Cerebellar nuclear complex (tissue), 1 donor: ENCODE measurements at places on chromosomes 6 and 20.

GRCh38 chr6:34914358-34914757 is 25.3 kb downstream of the ANKS1A start:
- no peak for DNase-seq

GRCh38 chr20:24955045-24955444 is 6.0 kb downstream of the CST7 start:
- no peak for DNase-seq

DNA sequence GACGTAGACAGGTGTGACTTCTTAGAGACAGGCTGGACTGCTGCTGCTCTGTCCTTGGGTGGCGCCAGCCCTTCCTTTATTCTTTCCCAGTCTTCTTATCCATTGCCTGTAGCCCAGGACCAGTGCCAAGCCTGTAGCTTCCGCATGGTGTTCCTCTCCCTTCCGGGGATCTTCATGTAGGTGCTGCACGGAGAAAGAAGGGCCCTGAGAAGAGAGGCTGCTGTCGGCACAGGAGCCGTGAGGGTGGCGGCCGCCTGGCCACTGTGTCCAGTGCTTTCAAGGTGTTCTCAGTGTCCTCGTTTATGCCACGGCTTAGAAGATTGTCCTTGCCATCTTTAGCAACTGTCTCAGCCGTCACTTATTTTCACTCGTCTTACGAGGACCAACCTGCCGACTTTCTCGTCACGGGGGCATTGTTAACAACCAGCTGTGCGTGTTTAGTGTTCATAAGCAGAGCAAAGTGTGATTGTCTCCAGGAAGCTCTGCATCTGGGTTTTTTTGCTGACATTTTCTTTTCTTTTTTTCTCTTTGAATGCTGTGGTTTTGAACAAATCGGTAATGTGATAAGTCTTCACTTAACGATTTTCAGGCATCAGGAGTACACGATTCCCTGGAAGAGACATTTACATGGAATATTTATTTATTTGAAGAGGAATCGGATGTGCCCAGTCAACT is 61.2 kb downstream of the PPP1R14C start:
- DNase-seq, result no peak

- no peak for DNase-seq
Observed at GRCh38 chr6:149474108-149474935, 10.5 kb downstream of the ZC3H12D start.

GRCh38 chr6:38034274-38034914 is 214.9 kb downstream of the ZFAND3 start:
- no peak for DNase-seq

- no peak for DNase-seq
Observed at GRCh38 chr6:4426968-4427367, 291.6 kb upstream of the ECI2 start.

DNA sequence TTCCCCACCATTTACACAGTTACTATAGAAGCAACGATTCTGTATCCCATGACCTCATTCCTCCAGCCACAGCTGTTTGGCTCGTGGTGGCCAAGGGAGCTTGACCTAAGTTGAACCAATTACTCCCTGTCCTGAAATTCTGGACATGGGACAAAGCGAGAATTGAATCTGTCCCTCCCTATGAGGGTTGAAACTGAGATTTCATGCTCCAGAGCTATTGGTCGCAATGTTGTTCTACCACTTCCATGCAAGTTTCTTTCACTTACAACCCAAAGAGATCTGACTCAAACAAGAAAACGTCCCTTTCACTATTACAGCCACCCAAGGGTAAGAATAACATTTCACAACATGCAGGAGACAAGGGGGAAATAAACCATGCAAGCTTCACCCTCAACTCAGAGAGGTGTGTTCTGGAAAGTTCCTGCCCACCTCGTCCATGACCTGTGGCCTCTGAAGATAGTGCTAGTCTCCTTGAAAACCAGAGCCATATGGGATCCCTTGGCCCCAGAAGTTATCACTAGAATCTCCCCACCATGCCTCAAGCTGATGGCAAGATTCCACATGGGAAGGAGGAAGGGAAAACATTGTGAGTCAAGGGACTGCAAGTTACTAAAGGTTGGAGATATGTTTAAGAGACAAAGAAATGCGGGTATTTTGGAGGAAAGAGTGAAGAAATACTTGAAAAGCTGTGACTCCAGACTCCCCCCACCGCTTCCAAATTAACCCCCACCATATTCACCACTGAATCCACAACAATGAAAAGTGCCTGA is 74.5 kb upstream of the SRSF6 start:
- no peak for DNase-seq

GRCh38 chr6:63883597-63883996 is 248.0 kb downstream of the PHF3 start:
- DNase-seq, result no peak
